Stimulated activated CD4-positive, alpha-beta T cell treated with anti-CD3 and anti-CD28 coated beads, Interleukin-2, amount 100 ng/mL, for 48 hours (primary cell): ENCODE measurements at places on chromosomes 12 and 14.

GRCh38 chr14:94423453-94424056, 29.0 kb downstream of the SERPINA11 start:
- DNase-seq = peak; percentile 40

GRCh38 chr12:1592444-1593173, 1.8 kb downstream of the FBXL14 start:
- peak; percentile 51 for DNase-seq

GRCh38 chr12:46435625-46436024, 63.1 kb upstream of the SLC38A2 start:
- no peak for DNase-seq

DNA sequence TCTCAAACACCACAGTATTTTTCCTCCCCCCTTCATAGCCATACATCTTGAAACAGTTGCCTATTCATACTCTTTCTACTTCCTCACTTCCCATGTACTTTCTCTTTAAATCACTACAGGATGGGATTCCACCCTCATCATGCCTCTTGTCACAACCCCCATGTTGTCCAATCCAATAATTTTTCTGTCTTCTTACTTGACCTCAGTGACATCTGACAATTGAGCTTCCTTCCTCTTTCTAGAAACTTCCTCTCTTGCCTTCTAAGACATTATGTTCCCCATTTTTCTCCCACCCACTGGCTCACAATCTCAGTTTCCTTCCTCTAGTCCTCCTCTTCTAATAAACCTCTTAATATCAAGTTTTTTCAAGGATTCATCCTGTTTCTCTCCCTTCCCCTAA, 5.3 kb downstream of the C2CD5 start:
- DNase-seq = no peak

DNA sequence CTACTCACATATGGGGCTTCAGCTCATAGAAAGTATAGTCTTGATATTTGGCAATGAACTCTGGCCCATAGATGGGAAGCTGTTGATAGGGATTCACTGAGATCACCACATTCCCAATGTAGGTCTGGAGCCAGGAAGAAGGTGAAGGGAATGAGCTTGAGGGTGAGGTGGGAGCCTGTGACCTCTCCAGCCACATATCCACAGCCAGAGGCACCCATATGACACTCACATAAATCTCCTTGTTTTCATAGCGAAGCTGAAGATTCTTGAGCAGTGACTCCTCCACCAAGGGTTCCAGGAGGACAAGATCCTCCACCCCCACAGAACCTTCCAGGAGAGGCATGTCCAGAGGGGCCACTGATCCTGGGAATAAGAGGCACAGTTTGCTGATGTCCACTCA, 1.9 kb downstream of the MYO1A start:
- DNase-seq = no peak

GRCh38 chr12:76037130-76038103, 5.8 kb upstream of the PHLDA1 start:
- no peak for DNase-seq

DNA sequence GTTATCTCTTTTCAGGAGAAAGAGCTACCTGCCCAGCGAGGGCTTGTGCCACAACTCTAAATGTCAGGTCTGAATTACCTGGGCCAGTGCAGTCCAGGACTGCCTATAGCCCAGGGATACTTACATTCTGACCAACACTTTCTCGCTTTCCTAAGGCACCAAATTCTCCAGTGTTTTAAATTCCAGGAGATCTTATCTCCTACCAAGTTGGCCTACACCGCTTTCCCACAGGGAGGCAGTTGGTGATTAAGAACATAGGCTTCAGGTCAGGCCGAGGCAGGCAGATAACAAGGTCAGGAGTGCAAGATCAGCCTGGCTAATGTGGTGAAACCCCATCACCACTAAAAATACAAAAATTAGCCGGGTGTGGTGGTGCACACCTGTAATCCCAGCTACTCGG, 41.1 kb downstream of the RPS29 start:
- no peak for DNase-seq

GRCh38 chr12:103391103-103391502, 104.7 kb downstream of the C12orf42 start:
- no peak for DNase-seq

DNA sequence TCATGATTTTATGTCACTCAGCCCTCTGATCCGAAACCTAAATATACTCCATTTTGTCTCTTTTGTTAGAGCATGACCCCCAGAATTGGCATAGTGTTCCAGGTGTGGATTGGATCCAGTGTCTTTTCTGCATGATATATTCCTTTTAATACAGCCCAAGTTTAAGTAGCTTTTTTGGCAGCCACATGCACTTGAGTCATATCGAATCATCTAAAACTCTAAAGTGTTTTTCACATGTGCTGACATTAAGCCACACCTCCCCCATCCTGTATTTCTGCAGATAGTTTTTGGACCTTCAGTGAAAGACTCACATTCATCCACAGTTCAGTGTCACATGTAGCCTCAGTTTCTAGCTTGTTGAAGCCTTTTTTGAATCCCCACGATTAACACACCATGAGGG, 30.6 kb downstream of the BORCS5 start:
- no peak for DNase-seq

DNA sequence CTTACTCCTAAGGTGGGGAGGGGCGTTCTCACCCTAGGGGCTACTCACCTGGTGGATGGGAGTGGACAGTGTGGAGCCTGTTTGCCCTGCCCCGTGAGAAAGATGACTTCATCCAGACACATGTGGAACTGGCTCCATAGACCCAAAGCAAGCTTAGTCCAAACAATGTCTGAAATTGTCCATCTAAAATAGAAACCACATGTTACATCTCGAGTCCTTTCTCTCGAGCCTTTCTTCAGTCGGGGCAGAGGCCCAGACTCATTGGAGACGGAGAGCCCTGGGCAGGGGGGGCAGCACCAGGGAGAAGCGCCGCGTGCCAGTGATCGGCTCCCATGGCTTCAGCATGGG, 4.3 kb downstream of the SIVA1 start:
- no peak for DNase-seq

DNA sequence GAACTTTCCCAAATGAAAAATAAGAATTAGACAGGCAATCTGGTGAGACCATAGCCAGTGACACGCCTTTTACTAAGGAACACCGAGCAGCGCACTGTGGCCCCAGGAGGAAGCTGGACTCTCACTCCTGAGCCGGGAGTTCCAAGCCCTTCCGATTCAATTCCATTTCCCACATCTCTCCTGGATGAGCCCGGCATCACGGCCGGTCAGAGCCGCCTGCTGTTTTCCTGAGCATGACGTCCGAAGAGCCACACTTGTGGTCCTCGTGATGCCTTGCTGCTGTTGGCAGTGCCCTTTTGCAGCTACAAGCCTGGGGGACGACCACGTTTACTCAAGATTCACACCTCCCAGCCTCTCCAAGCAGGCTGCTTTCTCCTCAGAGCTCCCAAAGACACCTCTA, 40.8 kb downstream of the FBXL14 start:
- DNase-seq = no peak

DNA sequence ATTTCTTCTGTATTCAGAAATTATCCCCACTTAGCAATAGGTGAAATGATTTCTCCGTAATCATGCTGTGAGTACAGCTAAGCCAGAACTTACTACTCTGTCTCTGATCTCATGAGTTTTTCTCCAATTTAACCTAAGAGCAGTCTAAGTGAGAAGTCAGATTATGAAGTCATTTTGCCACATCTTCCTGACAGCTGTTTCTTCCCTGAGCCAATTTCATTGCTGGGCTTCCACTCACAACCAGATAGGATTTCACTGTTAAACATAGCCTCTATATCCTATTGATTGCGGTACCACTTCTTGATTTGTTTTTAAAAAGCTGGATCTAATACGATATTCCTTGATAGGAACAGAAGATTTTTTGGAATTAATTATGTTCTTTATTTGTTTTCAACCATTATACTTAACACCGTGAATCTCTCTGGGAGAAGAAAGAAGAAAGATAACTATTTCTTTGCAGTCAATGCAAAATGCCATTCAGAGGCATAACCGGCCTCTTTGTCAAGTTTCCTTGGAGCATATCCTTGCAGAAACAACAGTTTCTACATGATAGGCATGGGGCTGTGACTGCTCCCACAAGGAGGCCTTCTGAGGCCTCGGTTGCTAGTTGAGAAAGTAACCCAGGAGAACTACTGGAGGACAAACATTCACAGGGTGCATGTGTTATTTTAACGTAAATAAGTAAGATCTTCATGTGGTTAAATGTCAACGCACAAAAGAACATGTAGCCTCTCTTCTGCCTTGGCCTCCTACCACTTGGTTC, 212.2 kb downstream of the NPAS3 start:
- DNase-seq = no peak

GRCh38 chr12:15575671-15576541, 213.3 kb downstream of the EPS8 start:
- no peak for DNase-seq

GRCh38 chr12:48118284-48118871, 786 bp upstream of the PFKM start:
- no peak for DNase-seq

GRCh38 chr12:24705216-24705615, 243.7 kb downstream of the BCAT1 start:
- DNase-seq = no peak

GRCh38 chr12:91505006-91505405, 322.4 kb upstream of the DCN start:
- DNase-seq = no peak

- no peak for DNase-seq
Observed at GRCh38 chr12:10562306-10562933, 51.0 kb downstream of the MAGOHB start.

- no peak for DNase-seq
Observed at GRCh38 chr14:45526715-45527549, 273.9 kb upstream of the MIS18BP1 start.

DNA sequence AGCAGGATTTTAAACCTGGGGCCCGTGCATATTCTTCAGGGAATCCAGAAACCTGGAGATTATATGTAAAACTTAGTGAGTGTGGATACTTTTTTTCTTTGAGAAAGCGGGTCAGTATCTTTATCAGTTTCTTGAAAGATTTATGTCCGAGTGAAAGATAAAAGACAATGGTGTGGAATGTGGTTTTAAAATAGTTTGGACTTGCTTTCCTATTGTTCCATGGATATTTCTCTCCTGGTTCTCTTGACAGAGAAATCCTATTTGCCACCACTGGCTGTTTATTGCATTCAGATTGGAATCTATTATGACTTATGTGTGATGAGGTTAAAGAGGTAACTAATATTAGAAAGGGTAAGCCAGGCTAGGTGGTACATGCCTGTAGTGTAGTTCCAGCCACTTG, 27.4 kb downstream of the KTN1 start:
- no peak for DNase-seq

DNA sequence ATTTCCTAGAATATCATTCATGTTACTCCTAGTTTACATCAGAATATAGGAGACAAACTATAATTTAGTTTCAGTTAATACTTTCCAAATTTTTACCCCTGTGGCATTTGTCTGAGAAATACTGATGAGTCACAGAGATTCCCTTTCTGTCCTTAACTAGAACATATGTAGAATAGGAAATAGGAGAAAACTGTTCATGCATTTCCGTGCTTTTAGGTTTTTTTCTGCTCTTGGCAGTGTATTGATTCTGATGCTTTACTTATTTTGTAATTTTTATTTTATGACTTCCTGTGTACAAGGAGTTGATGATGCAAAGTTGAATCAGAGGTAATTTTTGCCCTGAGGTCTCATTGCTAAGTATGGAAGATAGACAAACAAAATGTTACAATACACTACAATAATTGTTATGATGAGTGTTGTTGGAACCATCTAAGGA, 23.0 kb downstream of the MNAT1 start:
- DNase-seq = no peak

DNA sequence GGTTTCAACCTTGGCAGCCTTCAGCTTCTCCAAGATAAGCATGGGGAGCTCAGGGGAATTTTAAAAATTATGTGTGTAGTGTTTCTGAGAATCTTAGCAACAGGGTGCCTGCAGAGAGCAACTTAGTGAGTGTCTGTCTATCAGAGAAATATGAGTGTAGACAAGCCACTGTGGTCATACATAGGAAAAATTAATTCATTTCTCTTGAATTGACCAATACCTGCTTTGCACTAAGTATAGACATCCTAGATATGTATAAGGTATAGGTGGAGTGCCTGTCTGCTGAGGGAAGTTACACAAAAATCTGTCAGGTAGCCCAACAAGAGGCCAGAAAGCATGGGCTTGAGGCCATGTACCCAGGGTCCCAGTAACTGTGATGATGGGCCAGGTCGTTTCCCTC, 20.7 kb downstream of the HELB start:
- no peak for DNase-seq

- no peak for DNase-seq
Observed at GRCh38 chr14:59020382-59020781, 168.1 kb upstream of the DAAM1 start.

- no peak for DNase-seq
Observed at GRCh38 chr14:38339696-38340095, 83.8 kb upstream of the CLEC14A start.
